Activated CD4-positive, alpha-beta T cell treated with anti-CD3 and anti-CD28 coated beads for 48 hours (primary cell): ENCODE measurements at places on chromosomes 12 and 14.
A peak's percentile ranks its signal among the peaks of the same experiment; 100 is the strongest.

DNA sequence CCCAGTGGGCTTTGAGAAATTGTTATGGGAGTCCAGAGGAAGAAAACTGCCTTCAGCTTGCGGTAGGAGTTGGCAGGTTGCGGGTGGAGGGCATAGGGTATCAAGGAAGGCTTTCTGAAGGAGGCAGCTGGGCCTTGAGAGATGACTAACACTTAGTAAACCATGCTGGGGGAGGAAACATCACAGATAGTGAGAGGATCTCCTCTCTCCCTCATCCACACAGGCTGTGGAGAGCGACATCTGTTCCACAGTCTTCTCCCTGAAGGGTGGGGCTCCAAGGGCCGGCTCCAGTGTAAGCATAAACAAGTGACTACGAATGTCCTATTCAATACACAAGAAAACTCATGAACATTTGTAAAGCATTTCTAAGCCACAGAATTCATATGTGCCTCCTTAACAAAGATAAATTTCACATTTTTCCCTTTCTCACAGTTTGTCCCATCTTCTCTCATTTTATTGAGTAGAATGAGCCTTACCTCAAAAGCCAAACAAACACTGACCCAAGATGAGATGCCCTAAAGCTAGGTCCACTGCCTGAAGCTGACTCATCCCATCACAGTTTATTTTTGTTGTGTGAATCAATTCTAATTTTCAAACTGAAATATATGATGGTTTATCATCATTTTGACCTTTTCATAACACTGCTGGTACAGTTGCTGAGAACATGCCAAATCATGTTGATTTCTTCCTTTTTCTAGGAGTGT is 227.9 kb downstream of the SLC25A21 start:
- DNase-seq: no peak

- DNase-seq: no peak
Measured at GRCh38 chr12:105474672-105475071, 144.2 kb downstream of the C12orf75 start.

DNA sequence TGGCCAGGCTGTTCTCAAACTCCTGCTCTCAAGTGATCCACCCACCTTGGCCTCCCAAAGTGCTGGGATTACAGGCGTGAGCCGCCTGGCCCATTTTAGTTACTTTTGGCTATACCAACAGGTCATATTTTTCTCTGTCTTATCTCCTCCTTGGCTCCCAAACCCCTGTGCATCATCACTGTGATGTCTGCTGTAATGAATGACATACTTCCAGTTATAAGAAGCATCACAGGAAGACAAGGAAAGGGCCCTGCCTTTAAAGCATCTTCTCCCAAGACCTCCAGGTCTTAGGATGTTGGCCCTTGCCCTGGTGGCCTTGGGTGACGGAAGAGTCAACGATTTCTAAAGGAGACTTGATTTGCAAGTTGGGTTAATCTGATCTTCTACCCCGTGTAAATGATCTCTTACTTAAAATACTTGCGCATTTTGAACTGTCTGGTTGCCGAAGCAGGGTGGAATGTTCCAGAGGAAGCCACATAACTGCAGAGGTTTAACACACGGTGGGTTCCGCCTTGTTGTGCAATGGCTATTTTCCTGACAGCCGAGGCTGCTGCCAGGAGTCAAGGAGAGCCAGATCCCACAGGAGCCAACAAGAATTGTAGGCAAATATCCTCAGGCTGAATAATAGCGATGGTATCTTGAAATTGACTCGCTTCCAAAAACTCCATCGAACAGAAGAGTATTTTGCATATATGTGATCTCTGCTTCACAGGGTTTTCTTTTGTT is 55.7 kb upstream of the PLXNC1 start:
- no peak for DNase-seq

DNA sequence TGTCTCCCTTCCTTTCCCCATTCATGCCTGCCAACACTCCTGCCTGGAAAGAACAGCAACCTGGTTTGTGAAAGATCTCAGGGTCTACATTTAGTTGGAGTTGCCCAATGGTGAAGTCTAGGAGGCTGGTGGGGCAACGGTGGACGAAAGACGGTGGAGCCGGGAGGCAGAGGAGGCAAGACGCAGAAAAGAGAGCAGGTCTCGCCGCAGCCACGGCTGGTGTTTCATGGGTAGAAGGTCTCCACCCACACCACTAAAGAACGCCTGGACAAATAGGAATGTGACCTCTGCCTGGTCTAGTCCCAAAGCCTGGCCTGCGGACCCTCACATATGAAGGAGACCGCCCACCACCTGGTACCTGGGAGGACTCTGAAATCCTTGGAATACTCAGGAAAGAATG is 185.6 kb downstream of the ALG10 start:
- DNase-seq: no peak

GRCh38 chr14:31541702-31542101 is 19.5 kb upstream of the NUBPL start:
- DNase-seq: no peak

GRCh38 chr12:129815846-129816245 is 88.0 kb downstream of the TMEM132D start:
- DNase-seq: no peak

- DNase-seq: no peak
Measured at GRCh38 chr14:22630486-22630885, 13.7 kb downstream of the OR6J1 start.

GRCh38 chr14:99247101-99247729 is 24.8 kb downstream of the BCL11B start:
- DNase-seq: peak; percentile 35

DNA sequence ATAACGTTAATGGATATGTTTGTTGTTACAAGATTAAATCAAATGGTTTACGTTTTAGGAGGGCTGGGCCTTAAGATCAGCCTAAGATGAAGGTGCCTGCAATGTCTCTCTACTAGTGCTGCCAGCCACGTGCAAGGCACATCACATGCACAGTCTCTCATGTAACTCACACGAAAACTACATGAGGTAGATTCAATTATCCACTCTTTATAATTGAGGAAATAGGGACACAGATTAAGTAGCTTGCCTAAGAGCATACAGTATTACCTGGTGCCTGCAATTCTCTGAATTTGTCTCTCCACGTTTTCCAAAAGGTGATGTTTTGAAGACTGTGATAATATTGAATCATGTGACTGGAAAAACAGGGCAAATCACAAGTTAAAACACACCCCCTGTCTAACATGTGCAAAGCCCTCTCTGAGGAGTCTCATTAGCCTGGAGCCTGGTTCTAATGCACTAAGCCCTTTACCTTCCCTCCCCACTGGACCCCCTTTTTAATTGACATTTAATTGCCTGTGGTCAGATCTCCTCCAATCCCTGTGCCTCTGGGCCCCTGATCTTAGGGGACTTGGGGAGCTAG is 14.6 kb upstream of the ATP2A2 start:
- DNase-seq: no peak

- no peak for DNase-seq
Measured at GRCh38 chr12:92079054-92079385, 66.6 kb downstream of the BTG1 start.

GRCh38 chr14:72075649-72076334 is 143.6 kb downstream of the RGS6 start:
- DNase-seq: no peak

- no peak for DNase-seq
Measured at GRCh38 chr14:91289464-91289863, 45.0 kb upstream of the GPR68 start.

DNA sequence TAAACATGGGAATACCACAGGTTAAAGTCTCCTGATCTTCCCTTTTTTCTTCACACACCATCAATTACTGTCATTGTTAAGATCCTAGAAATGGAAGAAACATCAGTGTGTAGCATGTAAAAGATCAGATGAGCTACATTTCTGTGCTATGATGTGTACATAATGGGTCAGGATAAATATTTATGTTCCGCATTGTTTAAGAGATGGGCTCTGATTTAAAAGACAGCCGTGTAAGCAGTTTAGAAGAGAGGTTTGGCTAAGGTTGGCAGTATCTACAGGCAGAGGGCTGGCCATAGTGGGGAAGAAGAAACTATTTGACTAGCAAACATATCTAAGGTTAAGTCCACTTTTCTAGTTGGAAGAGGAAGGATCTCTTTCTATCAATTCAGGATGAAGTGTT is 49.4 kb downstream of the LRRC9 start:
- DNase-seq: no peak

GRCh38 chr12:54418441-54419087 is 502 bp downstream of the ITGA5 start:
- no peak for DNase-seq

DNA sequence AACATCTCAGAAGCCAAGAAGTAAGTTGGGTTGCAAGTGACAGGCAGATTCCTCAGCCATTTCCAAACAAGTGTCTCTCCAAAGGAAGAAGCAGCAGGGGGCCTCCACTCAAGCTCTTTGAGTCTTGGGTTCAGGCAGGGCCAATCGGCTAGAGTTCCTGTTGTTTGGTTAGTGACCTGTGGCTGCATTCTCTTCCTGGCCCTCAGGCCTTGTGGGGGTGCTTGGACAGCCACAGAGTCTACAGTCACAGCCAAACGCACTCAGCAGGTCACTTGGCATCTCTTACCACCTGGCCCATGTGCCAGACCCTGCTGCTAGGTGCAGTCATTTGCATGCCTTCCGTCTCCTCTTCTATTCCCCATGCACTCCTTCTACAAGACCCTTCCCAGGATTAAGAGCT is 353.9 kb downstream of the GRIN2B start:
- DNase-seq: no peak

DNA sequence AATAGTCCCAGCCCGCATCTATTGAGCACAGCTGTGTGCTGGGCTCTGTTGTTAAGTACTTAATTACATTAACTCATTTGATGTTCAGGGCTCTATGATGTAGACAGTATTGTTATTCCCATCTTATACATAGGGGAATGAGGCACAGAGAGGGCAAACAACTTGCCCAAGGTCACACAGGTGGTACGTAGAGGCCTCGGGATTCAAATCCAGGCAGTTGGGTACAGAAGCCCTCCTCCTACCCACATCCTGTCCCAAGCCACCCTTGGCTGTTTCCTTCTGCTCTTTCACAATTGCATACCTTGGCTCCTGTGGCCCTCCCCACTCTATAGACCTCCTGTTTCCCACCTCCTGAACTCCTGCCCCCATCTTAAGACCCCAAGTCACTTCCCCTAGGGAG is 10.0 kb upstream of the GPR68 start:
- DNase-seq: no peak

DNA sequence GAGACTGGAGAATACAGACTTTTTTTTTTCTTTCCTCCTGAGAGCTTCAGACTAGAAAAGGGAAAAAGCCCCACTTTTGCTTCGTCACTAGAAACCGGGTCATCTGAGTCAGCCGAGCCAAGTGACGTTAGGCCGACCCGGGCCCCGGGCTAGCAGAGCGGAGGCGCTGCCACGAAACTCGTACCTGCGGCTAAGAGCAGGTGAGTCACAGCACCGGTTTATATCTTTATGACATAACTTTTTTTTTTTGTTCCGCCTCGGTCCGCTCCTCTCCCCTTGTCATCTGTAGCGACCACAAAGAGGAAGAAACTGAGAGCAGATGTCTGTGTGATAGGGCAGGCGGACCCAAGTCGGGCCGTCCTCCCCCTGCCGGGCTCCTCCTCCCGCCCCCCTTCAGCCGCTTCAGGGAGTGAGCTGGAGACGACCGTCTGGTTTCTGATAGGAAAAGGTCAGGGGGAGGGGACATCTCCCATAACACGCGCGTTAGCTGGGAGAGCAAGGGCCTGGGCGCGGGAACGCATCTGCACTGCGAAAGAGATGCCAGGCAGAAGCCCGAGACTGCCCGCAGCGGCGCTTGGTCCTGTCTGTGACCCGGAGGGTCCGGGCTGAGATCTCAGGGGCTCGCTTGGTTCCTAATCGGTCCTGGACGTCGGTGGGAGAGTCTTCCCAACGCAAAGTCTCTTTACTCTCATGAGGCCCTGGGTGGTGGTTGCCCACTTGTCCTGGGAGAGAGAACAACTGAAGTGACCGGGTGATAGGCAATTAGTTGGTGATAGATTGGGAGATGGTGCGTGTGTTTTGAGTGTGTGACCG is 586 bp downstream of the TTC6 start:
- DNase-seq: peak; percentile 86

DNA sequence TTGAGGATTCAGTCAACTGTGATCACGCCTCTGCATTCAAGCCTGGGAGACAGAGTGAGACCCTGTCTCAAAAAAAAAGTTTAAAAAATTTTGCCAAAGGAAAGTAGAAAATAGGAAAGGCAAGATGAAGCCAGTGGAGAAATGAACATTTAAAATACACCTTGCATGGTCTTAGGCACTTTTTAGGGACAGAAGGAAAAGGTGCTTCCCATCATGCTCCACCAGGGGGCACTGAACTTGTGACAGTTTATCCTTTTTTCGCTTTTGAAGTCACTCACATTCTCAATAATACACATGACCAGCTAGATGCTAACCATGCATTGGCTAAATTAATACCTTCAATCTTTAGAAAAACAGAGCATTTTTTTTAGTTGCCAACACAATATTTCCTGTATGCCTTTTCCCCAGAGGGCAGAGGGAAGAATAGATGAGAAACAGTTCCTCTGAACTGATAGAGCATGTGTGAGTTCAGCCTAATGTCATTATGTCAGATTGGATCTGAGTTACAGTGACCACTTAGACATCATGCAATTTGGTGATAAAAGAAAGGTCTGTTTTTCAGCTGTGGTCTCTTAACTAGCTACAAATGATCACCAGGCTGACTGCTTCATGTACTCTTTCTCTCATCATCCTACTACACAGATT is 221.8 kb upstream of the SSTR1 start:
- peak; percentile 62 for DNase-seq

DNA sequence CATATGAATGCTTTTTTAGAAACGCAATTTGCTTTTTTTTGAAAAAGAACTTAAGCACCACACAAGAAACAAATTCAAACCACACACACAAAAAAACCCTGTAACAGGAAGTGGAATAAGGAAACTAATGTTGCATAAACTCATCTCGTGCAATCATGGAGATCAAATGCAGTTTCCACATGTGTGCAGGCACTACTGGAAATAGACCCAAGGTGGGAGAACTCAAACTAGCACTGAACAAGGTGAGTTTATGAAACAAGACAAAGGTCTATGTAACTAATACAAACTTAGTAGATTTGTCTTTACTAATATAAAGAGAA is 17.5 kb downstream of the NIN start:
- DNase-seq: no peak
